ENCODE measurements at places on chromosomes 12 and 14. TPM values are rescaled to one million over a fixed set of nuclear protein-coding genes. Genes with fewer than 3 reads are reported as not detected.

- DNase-seq = no peak
- no peaks in the 10 kb centered on the region for H3K4me1 ChIP-seq
- no peaks in the 10 kb centered on the region for H3K27me3 ChIP-seq
- H3K27ac ChIP-seq = no peak overlapping the region
Measured at GRCh38 chr14:29163109-29163508, 396.5 kb downstream of the FOXG1 start.

The CD4 gene
- 160 TPM for total RNA-seq

DNA sequence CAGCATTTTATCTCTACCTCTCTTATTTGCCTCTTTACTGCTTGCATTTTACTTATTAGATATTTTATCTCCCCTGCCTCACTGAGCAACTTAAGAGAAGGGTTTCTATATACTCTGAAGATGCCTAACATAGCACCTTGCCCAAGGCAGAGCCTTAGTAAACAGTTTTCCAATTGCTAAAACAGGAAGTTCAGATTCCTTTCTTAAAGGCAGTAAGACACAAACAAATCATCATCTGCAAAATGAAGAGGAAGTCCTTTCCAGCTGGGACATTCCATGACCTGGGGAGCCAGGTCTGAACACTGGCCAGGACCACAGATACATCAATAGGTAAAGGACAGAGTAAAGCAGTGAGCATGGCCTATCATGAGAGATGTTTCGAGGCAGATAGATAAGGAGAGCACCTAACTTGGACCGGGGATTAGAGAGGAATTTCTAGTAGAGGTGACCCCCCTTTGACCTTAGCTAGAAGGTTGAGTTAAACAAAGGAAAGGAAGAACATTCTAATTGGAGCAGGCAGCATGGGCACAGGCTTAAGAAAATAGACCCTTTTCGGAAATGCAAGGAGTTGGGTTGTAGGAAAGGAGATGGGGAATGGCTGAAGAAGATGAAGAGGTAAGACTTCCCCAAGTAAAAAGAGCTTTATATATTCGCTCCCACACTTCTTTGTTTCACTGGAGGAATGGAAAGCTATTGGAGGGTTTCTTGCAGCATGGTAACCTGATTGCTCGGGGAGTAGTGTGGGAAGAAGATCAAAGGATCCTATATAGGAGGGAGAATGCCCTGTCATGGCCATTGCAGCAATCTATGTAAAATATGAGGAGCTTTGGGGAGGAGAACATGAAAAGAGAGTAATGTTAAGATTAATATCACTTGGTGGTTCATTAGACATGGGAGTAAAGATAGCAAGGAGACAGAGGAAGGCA is 94.8 kb downstream of the PHLDA1 start:
- no peak overlapping the region for H3K4me3 ChIP-seq
- no peak overlapping the region for H3K27ac ChIP-seq
- H3K36me3 ChIP-seq = no peaks in the 10 kb centered on the region
- DNase-seq = no peak
- H3K27me3 ChIP-seq = peaks cover 2% of the 10 kb centered on the region

DNA sequence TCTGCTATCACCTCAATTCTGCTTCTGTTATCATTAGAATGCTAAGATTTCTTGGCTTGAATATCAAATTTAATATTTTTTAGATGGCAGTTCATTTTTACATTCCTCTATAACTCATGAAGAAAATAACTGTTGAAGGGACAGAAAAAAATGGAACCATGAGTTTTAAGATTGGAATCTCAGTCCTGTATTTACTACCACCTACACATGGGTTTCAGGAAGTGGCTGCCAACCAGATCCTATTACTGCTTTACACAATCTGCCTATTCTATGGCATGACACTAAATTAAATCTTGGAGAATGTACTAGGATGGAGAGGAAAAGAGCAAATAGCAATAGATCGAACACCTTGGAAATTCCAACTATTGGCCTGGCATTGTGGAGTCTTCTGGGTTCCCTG is 140.8 kb downstream of the DUSP6 start:
- H3K36me3 ChIP-seq = no peaks in the 10 kb centered on the region
- peaks cover 2% of the 10 kb centered on the region for H3K4me1 ChIP-seq
- H3K4me3 ChIP-seq = no peak overlapping the region
- no peak overlapping the region for H3K27ac ChIP-seq
- no peak for DNase-seq

DNA sequence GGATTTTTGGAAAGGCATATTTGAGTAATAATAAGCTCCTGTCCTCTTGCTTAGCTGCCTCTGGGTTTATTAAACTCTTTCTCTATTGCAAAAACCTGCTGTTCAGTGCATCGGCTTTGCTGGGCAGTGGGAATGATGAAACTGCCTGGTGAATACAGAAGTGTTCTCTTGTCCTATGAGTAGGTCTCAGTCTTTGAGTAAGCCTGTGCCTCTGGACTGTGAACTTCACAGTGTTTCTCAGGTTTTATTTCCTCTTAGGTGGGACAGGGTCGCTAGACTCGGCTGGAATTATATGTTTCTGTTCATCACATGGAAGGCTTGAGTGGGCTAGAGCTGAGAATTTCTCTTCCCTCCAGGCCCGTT is 46.4 kb downstream of the CRADD start:
- H3K4me3 ChIP-seq = no peak overlapping the region
- no peaks in the 10 kb centered on the region for H3K36me3 ChIP-seq
- no peak overlapping the region for H3K27ac ChIP-seq
- no peaks in the 10 kb centered on the region for H3K4me1 ChIP-seq
- no peak for DNase-seq

DNA sequence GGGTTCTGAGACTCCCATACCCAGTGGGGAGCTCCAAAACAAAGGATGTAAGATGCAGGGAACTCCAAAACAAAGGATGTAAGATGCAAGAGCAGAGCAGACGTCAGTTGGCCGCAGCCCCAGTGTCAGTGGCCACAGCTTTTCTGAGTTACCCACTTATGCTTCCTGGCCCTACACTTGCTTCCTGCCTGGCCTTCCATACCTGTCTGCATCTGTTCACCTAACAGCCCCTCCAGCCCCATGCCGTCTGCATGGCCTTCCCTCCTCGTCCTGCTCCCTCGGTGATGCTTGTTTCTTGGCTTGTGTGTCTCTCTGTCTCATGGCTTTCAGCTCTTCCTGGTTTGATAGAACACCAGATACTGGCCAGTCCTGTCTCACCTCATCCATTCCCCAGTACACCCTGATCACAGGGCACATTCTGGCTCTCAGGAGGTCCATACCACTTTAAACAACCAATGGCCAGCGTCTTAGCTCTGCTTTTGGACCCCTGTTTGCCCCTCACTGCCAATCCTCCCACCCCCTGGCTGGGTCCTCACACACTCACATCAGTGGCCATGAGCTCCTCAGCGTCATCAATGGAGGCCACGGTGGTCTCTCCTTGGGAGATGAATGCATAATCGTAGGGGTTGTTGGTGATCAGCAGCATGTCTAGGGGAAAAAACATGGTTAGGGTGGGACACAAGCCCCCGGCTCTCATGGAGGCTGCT is 5.3 kb downstream of the MYH7 start:
- DNase-seq = no peak
- no peaks in the 10 kb centered on the region for H3K4me1 ChIP-seq
- H3K27me3 ChIP-seq = peaks cover 20% of the 10 kb centered on the region
- no peak overlapping the region for H3K27ac ChIP-seq

DNA sequence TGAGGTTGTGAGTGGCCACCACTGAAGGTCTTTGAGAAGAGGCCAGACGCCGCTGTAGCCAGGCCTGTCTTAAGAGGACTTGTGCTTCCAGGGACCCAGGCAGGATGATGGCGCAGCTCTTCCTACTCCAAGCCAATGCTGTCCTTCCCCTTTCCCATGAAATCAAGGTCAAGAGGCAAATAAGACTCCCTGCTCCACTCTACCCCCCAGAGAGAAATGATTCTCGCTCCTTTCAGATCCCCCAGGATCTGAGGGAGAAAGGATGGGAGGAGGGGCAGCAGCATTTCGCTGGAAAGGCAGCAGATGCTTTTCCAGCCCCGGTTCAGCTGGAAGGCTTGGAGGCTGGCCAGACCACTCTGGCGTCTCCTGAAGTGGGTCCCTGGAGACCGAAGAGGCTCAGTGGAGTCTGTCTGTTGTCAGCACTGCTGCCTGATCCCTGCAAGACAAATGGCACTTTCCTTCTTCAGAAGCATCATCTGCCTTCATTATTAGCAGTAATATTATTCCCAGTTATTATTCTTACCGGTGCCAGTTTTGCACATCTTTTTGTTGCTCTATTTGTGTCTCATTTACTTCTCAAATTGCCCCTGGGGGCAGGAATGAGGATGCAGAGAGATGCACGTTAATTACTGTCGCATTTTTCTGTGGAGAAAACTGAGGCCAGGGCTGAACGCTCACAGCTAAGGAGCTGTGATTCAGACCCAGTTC is 51.4 kb downstream of the C14orf132 start:
- H3K27ac ChIP-seq = no peak overlapping the region
- H3K36me3 ChIP-seq = no peaks in the 10 kb centered on the region
- no peaks in the 10 kb centered on the region for H3K27me3 ChIP-seq
- no peaks in the 10 kb centered on the region for H3K4me1 ChIP-seq
- no peak overlapping the region for H3K4me3 ChIP-seq
- DNase-seq = no peak

The ADAM21 gene
- not detected for total RNA-seq

DNA sequence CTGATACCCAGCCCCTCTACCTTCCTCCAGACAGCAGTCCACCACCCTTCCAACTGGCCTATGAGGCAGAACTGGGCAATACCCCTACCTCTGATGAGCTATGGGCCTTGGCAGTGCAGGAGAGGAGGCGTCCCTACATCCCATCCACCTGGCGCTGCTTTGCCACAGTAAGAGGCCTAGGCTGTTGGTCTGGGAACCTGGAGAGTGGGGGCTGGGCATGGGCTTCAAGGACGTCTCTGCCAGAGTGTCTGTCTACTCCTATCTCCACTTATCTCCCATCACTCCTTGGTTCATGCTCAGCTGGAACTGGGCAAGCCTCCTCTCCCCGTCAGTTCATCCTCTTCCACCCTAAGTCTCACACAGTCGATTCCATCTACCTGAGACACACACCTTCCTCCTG is 6.5 kb downstream of the AMHR2 start:
- H3K27ac ChIP-seq = no peak overlapping the region
- no peaks in the 10 kb centered on the region for H3K4me1 ChIP-seq
- no peak overlapping the region for H3K4me3 ChIP-seq
- no peaks in the 10 kb centered on the region for H3K36me3 ChIP-seq

GRCh38 chr14:97298331-97298730 is 501.1 kb downstream of the VRK1 start:
- H3K27me3 ChIP-seq = peaks cover 2% of the 10 kb centered on the region
- no peak overlapping the region for H3K27ac ChIP-seq
- H3K4me1 ChIP-seq = no peaks in the 10 kb centered on the region
- H3K36me3 ChIP-seq = no peaks in the 10 kb centered on the region
- H3K4me3 ChIP-seq = no peak overlapping the region
- DNase-seq = no peak

The DHRS2 gene
- total RNA-seq = 0.19 TPM

DNA sequence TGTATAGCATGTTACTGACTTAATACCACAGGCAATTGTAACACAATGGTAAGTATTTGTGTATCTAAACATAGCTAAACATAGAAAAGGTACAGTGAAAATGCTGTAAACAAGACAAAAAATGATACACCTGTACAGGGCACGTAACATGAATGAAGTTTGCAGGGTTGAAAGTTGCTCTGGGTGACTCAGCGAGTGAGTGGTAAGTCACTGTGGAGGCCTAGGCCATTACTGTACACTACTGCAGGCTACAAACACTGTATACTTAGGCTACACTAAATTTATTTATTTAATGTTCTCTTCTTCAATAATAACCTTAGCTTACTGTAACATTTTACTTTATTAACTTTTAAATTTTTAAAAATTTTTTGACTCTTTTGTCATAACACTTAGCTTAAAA is 158.4 kb downstream of the IPO8 start:
- no peak for DNase-seq
- H3K36me3 ChIP-seq = no peaks in the 10 kb centered on the region
- H3K4me3 ChIP-seq = no peak overlapping the region

The IRAK3 gene
- total RNA-seq = 1.0 TPM

The TSPAN19 gene
- not detected for total RNA-seq

- peak overlapping the region; percentile 48 for H3K27ac ChIP-seq
- peak; percentile 57 for DNase-seq
- peaks cover 39% of the 10 kb centered on the region for H3K4me1 ChIP-seq
- no peaks in the 10 kb centered on the region for H3K36me3 ChIP-seq
- H3K27me3 ChIP-seq = no peaks in the 10 kb centered on the region
- no peak overlapping the region for H3K4me3 ChIP-seq
Measured at GRCh38 chr12:96237465-96238077, 43.4 kb downstream of the ELK3 start.

GRCh38 chr14:39038542-39038941 is 64.5 kb downstream of the SEC23A start:
- H3K36me3 ChIP-seq = no peaks in the 10 kb centered on the region
- H3K27me3 ChIP-seq = no peaks in the 10 kb centered on the region
- H3K27ac ChIP-seq = no peak overlapping the region
- no peak overlapping the region for H3K4me3 ChIP-seq
- no peak for DNase-seq
- no peaks in the 10 kb centered on the region for H3K4me1 ChIP-seq

- H3K27ac ChIP-seq = no peak overlapping the region
- no peak for DNase-seq
- H3K27me3 ChIP-seq = peaks cover 2% of the 10 kb centered on the region
- peak overlapping the region; percentile 10 for H3K4me3 ChIP-seq
- H3K36me3 ChIP-seq = no peaks in the 10 kb centered on the region
Measured at GRCh38 chr14:97039717-97040363, 242.7 kb downstream of the VRK1 start.

GRCh38 chr12:109580272-109580671 is 6.7 kb downstream of the MVK start:
- no peak overlapping the region for H3K4me3 ChIP-seq
- no peaks in the 10 kb centered on the region for H3K27me3 ChIP-seq
- DNase-seq = no peak
- no peak overlapping the region for H3K27ac ChIP-seq

DNA sequence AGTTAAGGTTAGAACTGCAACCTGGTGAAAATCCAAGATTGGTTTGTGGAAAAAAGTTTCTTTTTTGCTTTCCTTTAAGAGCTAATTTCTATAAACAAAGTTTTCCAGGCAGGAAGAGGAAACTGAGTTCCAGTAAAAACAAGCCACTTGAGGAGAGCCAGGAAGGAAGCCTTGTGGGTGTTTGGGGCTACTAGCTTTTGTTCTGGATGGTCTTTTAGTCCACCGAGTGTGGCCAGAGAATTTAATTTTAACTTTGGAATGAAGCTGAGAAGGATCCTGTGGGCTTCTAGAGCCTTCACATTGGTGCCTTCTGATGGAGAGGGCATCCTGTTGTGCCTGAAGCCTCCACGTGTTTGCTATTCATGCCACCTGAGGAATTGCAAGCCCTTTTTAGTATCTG is 327.9 kb downstream of the C12orf75 start:
- H3K4me3 ChIP-seq = no peak overlapping the region
- no peak for DNase-seq
- peaks cover 3% of the 10 kb centered on the region for H3K27me3 ChIP-seq
- no peak overlapping the region for H3K27ac ChIP-seq
- no peaks in the 10 kb centered on the region for H3K36me3 ChIP-seq

- no peak overlapping the region for H3K4me3 ChIP-seq
- no peak overlapping the region for H3K27ac ChIP-seq
- no peak for DNase-seq
- H3K27me3 ChIP-seq = no peaks in the 10 kb centered on the region
- peaks cover 18% of the 10 kb centered on the region for H3K36me3 ChIP-seq
- no peaks in the 10 kb centered on the region for H3K4me1 ChIP-seq
Measured at GRCh38 chr12:88185988-88186387, 43.9 kb downstream of the TMTC3 start.

GRCh38 chr12:6884539-6884938 is 11.4 kb upstream of the SPSB2 start:
- no peak overlapping the region for H3K4me3 ChIP-seq
- peaks cover 4% of the 10 kb centered on the region for H3K36me3 ChIP-seq
- H3K27me3 ChIP-seq = no peaks in the 10 kb centered on the region
- H3K27ac ChIP-seq = no peak overlapping the region
- no peaks in the 10 kb centered on the region for H3K4me1 ChIP-seq
- no peak for DNase-seq
